ENCODE measurements at places on chromosomes 1 and 21.

GRCh38 chr1:204469304-204469703 is 25.3 kb downstream of the PIK3C2B start:
- no peak for DNase-seq

DNA sequence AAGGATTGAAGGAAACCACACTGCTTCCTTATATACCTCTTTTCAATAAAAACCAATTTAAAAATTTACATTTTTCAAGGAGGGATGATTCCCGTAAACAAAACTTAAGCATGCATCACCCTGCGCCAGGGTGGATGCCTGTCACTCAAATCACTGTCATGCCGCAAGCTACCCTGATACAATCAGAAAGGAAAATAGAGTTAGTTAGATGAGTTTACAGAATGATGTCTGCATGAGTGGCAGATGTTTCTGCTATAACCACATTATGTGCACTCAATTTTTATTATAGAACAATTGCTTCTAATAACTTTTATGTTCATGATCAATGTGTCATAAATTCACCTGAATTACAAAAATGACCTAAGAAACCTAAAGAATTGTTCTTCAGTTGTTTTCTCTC is 123.4 kb upstream of the ADGRL4 start:
- DNase-seq, result no peak

- DNase-seq, result no peak
These were observed 33.4 kb downstream of the OBSCN start for GRCh38 chr1:228241259-228241658.

DNA sequence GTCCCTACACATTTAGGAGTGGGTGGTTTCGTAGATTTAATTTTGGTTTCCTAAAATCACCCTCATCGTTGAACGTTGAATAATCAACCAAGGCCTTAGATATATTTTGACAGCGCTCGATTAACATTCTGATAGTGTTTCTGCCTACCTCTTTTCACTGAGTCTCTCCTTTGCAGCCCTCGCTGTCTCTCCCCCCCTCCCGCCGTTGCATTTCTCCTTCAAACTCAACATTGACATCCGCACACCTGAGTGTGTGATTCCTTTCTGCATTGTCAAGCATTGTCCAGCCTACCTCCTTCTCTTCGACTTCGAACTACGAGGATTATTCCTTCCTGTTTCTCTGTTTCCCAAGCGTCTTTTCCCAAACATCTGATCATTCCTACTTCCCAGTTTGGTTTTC is 1.8 kb upstream of the ADAMTS1 start:
- no peak for DNase-seq

GRCh38 chr1:32764826-32765569 is 52.2 kb downstream of the YARS1 start:
- no peak for DNase-seq
